DND-41 (cell line): ENCODE measurements at places on chromosomes 11 and 22.

DNA sequence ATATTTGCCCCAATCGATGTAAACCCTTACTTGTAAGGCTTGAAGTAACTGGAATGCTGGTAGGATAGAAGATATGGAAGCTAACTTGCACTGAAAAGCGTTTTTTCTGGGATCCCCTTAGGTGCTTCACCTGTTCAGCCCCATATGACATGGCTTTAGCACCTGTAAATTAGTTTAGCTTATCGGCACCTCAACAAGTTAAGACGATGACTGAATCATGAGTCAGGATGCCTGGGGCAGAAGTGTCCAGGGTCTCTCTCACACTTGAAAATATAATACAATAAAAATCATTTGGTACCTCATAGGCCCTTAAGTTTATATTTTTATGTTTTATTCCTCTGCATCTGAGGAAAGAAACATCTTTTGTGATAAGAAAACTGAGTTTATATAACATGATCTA, 409.2 kb upstream of the LRRC4C start:
- no peak for DNase-seq

GRCh38 chr11:67158221-67158620, 39.2 kb downstream of the KDM2A start:
- no peak for DNase-seq

DNA sequence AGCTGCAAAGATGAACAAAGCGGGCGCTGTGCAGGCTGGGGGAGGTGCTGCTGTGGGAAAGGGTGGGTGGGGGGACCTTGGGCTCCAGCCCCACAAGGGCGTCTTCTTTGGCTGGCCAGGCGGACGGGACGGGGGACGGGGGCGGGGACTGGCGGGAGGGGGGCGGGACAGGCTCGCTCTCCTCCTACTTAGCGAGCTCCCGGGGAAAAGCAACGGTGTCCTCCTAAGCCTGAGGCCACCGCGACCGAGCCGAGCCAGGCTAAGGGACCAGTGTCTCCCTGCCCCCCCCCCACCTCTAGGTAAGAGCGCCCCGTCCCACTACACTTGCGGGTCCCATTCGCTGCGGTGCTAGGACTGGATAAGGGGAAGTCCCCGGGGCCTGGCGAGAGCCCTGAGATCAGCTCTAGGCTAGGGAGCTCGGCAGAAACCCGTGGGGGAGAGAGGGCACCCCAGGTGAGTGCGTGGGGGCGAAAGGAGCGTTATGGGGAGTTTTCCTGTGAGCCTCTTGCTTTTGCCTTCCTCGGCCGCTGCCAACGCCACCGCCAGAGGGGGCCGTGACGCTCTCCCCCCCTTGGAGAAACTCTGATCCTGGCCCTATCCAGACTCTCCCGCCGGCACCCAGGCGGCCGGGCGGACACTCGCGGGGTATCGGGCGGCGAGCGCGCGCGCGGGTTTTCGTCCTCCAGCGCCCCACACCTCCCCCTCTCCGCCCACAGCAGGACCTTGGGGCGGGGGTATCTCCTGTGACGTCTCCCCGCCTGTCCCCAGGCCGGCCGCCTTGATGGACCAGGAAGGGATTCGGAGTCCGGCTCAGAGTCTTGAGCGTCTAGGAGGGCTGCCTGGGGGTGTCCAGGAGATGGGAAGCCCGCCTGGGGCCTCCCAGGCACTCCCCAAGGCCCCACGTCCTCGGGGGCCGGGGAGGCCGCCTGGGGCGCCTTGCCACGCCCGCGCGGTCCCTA, at the start of gene PHLDB1:
TSS of gene PHLDB1 (plus strand) at position 215 of the 959 bp plus-strand sequence. CDS start 6,222 bp downstream, outside the sequence.
- peak; percentile 32 for DNase-seq

DNA sequence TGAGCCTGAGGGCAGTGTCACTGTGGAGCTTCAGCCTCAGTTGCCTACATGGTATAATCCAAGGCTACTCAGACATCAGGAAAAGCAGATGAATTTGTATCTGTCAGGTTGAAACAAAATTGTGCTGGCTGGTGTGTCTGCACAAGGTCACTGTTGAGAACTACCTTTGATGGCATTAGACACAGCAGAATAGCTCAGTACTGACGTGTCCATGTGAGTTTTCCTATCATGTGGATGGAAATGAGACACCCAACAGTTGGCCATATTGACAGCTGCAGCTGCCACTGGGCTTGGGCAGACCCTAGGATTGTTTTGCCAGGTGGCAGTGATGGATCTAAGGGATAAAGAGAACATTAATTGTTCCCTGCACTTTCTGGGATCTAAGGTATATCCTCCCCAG, 15.8 kb downstream of the CCDC134 start:
- no peak for DNase-seq

DNA sequence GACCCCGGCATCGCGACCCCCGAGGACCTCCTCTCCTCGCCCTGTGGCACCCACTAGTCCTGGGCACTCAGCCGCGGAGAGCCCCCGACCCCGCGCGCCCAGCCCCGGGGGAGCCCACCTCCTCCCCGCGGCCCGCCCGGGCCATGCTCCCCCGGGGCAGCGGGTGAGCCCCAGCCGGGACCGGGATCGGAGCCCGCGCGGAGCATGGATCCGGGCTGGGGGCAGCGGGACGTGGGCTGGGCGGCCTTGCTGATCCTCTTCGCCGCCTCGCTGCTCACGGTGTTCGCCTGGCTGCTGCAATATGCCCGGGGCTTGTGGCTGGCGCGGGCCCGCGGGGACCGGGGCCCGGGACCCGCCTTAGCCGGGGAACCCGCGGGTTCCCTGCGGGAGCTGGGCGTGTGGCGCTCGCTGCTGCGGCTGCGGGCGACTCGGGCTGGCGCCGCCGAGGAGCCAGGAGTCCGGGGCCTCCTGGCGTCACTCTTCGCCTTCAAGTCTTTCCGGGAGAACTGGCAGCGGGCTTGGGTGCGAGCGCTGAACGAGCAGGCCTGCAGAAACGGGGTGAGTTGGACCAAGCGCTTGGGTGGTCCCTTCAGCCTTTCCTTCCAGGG, 498 bp downstream of the C2CD2L start:
- no peak for DNase-seq

DNA sequence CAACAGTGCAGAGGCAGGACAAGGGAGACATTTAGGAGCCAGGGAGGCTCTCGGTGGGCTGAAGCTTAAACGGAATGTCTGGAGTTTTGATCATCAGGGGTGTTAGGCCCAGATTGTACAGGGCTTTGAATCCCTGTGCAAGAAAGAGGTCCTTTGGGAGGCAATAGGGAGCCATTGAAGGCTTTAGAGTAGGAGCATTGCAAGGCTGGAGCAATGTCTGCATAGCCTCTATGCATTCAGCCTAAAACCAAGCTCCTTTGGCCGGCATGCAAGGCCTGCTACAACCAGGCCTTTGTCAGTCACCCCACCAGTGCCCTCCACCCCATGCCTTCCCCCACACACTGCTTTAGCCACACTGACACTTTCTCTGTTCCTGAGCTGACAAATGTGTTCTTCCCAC, 47.4 kb upstream of the FGF3 start:
- no peak for DNase-seq

DNA sequence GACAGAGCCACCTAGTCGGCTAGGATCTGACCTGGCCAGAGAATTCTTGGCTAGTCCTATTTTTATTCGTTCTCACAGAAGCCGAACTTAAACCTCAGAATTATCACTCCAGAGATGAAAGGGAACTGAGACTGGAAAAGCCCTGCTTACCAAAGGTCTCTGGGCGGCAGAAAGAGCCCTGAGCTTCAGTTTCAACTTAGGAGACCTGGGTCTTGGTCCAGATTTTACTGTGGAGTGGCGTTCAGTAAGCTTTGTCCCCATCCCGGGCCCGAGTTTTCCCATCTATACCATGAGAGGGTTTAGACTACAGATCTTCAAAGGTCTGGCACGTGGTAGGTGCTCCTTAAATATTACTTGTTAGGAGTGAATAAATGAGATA, 516 bp downstream of the NEU3 start:
- peak; percentile 12 for DNase-seq
